H7 (cell line): ENCODE measurements at places on chromosomes 7 and 10.
A peak's percentile ranks its signal among the peaks of the same experiment; 100 is the strongest.

DNA sequence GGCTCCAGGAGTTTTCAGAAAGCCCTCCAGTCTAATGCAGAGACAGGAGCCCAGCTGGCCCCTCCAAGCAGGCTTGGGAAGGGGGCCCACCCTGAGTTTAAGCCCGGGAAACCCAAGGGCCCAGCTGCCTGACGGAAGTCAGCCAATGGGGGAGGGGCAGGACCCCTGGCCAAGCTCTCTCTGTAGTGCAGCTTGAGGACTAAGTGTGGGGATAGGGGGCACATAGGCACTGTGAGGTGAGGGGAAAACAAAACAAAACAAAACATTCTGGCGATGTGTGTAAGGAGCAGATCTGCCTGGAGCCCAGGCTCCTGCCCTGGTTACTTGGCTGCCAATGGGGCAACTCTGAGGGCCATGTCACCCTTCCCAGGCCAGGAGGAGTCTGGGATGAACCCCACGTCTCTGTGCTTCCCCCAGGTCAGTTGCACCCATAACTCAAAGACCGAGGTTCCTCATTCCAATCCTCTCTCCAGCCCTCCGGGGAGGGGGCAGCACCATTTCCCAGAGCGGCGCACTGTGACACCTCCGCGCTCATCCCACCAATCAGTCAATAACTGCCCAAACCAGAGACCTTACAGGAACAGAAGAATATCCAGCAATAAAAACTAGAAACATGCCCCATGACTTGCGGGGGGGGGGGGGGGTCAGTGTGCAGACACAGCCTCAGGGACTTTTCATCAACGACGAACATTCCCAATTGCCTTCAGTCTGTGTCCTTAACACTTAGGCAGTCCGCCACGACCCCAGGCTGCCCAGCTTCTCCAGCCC is 1.7 kb downstream of the CXCL12 start:
- peak; percentile 66 for DNase-seq

DNA sequence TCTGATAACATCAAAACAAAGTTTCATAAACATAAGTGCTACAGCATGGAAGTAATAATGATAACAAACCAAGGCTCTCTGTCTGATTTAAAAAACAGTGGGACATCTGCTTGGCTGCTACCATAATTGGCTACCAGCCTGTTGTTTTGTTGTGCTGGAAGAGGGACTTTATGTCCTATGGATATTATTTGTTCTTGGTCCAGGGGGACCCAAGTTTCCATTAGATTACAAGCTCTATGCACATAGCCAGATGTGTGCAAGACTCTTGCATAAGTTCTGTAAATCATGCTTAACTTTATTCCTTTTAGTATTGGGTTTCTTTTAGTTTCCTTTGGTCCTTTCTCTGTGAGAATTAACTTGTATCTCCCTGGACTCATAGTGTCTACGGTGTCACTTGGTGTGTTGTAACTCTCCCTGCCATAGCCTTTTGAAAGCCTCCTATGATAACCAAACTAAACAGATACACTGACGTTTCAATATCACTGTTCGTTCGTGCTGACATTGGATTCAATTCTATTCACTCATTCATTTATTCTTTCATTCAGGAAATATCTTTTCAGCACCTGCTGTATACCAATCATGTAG is 41.4 kb upstream of the CD36 start:
- no peak for DNase-seq

DNA sequence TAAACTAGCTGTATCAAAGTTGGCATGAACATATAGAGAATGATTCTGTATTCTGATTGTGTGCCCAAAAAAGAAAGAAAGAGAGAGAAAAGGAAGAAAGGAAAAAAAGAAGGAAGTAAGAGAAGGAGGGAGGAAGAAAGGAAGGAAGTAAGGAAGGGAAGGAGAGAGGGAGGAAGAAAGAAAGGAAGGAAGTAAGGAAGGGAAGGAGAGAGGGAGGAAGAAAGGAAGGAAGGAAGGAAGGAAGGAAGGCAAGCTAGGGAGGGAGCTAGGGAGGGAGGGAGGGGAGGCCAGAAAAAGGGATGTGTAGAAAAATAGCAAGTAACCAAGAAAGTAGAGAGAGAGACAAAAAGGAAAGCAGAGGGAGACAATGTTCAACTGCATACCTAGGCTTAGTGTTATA is 60.7 kb upstream of the TARP start:
- DNase-seq = no peak

DNA sequence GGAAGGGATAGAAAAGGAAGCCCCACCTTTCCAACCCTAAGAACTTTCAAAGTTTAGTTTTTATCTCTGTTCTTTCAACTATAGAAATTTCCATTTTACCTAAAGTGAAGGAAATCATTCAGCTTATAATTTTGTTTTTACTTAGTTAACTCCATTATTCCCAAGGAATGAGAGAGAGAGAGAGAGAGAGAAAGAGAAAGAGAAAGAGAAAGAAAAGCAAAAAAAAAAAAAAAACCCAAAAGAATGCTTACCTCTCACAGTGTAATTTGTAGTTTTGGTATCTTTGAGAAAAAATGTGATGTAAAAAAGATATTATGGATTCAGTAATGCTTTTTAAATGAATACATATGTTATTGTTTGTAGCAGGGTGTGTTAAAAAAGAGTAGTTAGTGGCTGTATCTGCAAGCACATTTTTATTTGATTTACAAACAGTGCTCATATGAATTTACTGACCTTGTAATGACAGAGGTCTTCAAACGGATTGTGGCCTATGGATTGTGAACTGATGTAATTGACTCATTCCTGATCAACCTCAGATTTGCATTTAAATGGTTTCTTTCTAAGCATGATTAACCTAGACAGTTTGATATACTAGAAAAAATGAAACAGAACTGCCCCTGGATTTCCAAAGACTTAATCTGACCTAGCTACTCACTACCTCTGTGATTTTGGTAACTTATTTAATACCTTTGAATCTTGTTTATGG is 64.9 kb downstream of the LCOR start:
- no peak for DNase-seq
